ENCODE measurements at places on chromosomes 12 and 14. TPM values are rescaled to one million over a fixed set of nuclear protein-coding genes. Genes with fewer than 3 reads are reported as not detected.

RFLNA gene
- total RNA-seq = 7.6 TPM

VWF gene
- 15.0 TPM for total RNA-seq

DDX47 gene
- total RNA-seq = 44.3 TPM

ZDHHC22 gene
- 9.8 TPM for total RNA-seq

MAGOHB gene
- 16.5 TPM for total RNA-seq

SMCO2 gene
- total RNA-seq = not detected

COQ10A gene
- total RNA-seq = 7.1 TPM

DNAJC22 gene
- under 0.01 TPM for total RNA-seq

PELI2 gene
- 24.1 TPM for total RNA-seq
